ENCODE measurements at places on chromosomes 1 and 21.

- DNase-seq = peak; percentile 37
Observed at GRCh38 chr1:22143065-22144033, at the start of gene WNT4. Gene WNT4 (minus strand): TSS chr1:22143097. CDS start chr1:22142922, 175 bp downstream.

DNA sequence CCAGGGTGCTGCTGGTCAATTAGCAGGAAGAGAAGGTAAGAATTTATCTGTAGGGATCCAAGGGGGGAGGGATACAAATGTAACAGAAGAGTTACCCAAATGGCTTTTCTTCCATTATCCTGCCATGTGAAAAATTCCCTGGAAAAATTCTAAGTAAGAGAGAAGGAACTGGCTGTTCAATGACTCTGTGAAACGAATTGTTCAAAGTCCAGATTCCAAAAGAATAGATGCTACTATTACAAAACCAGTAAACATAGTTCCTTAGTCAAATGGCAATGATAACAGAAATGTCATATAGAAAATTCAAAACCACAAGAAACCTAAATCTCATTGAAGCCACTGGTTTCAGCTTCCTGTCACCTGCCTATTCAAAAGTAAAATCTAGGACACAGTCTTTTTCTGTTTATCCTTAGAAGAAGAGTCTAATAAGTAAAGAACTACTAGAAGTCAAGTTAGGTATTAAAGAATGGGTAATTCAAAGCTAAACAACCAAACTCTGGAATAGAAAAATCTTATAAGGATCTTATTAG lies 102.6 kb downstream of the ZNF644 start:
- no peak for DNase-seq

- DNase-seq = peak; percentile 54
Observed at GRCh38 chr1:28582248-28582615, 9.8 kb upstream of the RAB42 start.

DNA sequence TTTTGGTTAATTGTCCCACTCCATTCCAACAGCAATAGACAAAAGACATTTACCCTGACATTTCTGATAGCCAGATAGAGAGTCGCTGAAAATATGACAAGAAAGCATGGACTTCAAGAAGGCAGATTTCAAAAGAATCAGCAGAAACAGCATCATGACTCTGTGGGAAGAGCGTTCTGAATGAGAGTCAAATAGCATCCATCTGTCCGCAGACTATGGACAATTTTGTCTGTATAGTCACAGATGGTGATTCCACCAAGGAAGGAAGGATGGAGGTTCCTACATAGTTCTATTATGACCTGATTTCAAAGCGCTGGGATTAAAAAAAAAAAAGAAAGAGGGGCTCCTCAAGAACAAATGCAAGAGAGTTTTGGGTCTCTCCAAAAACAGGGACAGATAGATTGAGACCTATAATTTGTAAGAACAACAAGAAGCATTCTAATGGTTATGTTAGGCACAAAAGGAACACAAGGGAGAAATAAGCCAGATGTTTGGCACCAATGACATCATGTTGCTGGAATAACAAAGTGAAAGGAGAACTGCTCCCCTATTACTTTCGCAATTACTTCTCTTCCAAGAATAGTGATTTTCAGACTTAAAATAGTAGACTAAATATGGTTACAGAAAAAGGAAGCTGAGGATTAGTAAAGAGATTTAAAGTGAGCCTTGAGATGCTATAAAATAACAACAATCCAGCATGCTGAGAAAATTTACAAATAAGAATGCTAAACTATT lies 28.5 kb downstream of the NIBAN1 start:
- DNase-seq = no peak

DNA sequence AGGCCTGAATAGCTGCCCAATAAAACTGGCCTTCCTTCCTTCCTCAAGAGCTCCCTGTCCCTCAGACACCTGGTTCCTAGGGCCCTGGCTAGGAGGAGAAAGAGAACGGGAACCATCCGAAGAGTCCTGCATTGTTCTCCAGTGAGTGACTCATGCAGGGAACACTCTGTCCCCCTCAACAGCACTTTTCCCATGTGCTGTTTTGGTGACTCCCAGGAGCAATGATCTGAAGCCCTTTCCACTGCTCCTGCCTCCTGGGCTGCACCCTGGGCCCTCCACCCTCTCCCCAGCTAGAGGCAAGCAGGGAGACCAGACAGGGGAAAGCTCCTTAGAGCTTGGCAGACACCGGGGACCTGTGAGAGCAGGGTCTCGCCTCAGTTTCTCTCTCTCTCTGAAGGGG lies 18.9 kb downstream of the TNNT2 start:
- DNase-seq = peak; percentile 24

GRCh38 chr1:218400624-218401023 lies 55.5 kb downstream of the TGFB2 start:
- DNase-seq = no peak

DNA sequence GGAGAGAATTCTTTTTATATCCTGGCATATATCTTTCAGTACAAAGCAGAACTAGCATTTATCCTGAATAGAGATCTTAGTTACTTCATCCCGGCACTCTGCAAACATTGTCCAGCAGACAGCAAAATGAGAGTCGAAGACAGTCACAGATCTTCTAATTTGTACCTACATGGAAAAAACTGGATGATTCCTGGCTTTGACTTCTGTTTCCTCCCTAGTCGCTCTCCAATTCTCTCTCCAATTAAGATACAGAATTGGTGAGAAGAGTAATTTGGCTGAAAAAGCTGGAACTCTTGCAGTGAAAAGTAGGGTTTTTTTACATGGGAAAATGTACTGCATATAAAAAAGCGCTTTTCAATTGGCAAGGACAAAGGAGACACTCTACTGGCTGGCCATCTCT lies 151.1 kb upstream of the C8B start:
- no peak for DNase-seq

- DNase-seq = no peak
Observed at GRCh38 chr1:205980237-205980870, 22.8 kb downstream of the RAB7B start.

DNA sequence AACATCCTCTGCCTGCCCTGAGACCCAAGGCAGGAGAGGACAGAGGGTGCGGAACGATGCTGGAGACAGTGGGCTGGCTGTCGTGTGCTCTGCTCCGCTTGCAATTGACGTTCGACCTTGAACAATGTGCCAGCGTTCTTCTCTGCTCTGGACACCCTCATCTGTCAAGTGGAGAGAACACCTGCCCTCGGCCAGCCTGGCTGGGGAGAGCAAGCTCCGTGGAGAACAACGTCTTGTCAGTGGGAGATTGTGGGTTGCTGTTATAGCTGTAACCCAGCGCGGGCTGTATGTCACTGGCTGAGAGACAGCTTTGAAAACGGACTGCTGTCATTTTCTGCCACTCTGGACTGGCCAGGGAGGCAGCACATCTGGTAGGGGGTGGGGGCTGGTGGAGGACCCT lies 14.7 kb downstream of the KIAA1614 start:
- no peak for DNase-seq

DNA sequence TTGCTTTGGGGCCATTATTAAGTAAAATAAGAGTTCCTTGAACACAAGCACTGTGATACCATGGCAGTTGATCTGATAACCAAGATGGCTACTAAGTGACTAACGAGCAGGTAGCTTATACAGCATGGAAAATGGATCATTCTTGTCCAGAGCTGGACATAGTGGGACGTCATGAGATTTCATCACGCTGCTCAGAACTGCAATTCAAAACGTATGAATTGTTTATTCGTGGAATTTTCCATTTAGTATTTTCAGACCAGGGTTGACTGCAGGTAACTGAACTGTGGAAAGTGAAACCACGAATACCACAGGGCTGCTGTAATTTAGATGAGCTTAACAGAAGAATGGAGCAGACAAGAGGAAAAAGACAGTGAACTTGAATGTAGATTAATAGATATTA lies 38.9 kb downstream of the CCDC18 start:
- DNase-seq = no peak

- no peak for DNase-seq
Observed at GRCh38 chr1:228081578-228082213, 812 bp upstream of the ARF1 start.

DNA sequence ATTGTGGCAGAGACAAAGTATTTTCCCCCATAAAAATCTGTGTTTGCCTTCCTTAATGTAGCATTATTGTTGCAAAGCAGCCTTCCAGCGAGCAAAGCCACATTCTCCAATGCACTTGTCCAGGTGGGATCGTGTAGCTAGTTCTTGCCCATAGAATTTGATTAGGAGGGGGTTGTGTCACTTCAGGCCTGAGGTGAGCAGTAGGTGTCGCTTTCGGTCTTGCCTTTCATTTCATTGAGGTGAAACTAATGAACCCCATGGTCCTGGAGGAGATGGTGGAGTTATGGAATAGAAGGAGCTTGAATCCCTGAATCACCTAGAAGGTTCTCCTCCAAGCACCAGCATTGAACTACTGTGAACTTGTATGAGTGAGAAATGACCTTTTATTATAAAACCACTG lies 318.9 kb upstream of the PBX1 start:
- DNase-seq = no peak

GRCh38 chr21:43300496-43301408 lies 126.2 kb downstream of the SIK1 start:
- DNase-seq = no peak

GRCh38 chr1:203188686-203189232 lies 2.3 kb upstream of the CHI3L1 start:
- DNase-seq = no peak

DNA sequence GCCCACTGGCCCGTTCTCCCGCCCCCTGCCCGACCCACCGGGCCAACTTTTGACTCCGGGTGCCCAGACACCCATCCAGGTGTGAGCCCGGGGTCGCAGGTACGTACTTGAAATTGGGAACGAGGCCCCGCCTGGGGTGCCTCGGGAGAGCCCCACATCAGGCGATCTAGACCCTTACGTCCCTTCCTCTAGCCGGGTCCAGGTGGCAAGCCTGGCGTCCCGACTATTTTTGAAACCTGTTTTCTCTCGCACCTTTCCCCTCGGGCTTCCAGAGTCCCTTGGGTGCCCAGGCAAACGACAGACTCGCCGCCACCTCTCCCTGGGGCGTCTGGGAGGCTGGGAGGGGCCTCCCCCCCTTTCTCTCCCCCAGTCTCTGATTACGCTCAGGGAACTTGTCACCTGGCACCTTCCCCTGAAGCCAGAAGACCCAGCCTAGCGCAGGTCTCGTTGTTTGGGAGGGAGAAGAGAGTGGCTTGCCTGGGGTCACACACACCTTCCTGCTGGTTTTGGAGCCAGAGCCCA lies 898 bp downstream of the LDLRAP1 start:
- no peak for DNase-seq

- no peak for DNase-seq
Observed at GRCh38 chr1:2192031-2192995, 2.3 kb downstream of the FAAP20 start.

DNA sequence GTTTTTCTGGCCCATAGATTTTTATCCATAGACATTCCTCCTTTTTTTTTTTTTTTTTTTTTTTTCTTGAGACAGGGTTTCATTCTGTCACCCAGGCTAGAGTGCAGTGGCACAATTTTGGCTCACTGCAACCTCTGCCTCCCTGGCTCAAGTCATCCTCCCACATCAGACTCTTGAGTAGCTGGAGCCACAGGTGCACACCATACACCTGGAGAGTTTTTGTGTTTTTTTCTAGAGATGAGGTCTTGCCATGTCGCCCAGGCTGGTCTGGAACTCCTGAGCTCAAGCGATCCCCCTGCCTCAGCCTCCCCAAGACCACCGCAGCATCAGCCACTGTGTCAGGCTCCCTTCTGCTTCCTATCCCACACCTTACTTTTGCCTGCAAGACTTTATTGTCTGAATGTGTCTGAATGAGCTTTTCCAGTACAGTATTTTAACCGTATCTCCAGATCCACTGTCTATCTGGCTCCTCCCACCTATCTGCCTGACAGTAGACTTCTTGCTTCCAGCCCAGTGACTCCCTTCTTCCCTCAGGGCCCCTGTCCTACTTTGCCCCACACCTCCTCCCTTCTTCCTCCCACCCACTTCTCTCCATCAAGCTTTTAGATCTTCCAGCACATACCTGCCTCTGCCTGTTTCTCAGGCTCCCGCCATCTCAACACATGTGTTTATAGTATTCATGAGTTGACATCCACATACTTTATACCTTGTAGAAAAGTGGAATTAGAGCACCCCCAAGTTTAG lies 6.1 kb downstream of the C1orf21 start:
- DNase-seq = no peak

DNA sequence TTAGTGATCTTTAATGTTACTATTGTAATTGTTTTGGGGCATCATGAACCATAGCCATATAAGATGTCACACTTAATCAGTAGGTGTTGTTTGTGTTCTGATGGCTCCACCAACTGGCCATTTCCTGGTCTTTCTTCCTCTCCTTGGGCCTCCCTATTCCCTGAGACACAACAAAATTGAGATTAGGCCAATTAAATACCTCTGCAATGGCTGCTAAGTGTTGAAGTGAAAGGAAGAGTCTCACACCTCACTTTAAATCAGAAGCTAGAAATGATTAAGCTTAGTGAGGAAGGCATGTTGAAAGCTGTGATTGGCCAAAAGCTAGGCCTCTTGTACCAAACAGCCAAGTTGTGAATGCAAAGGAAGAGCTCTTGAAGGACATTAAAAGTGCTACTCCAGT lies 30.7 kb downstream of the PPP2R5A start:
- peak; percentile 48 for DNase-seq

- DNase-seq = no peak
Observed at GRCh38 chr21:41119901-41120300, 48.1 kb upstream of the BACE2 start.

DNA sequence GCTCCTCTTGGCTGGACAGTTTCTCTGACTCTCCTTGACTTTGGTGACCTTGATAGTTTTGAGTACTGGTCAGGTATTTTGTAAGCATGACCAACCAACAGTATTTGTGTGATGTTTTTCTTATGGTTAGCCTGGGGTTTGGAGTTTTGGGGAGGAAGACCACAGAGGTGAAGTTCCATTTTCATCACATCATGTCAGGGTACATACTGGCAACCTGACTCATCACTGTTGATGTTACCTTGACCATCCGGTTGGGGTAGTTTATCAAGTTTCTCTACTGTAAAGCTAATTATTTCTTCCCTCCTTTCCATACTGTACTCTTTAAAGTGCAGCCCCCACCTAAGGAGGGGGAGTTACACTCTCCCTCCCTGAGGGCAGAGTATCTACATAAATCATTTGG lies 13.4 kb downstream of the OSCP1 start:
- peak; percentile 71 for DNase-seq

GRCh38 chr1:110545492-110545891 lies 26.5 kb upstream of the KCNA10 start:
- DNase-seq = no peak

DNA sequence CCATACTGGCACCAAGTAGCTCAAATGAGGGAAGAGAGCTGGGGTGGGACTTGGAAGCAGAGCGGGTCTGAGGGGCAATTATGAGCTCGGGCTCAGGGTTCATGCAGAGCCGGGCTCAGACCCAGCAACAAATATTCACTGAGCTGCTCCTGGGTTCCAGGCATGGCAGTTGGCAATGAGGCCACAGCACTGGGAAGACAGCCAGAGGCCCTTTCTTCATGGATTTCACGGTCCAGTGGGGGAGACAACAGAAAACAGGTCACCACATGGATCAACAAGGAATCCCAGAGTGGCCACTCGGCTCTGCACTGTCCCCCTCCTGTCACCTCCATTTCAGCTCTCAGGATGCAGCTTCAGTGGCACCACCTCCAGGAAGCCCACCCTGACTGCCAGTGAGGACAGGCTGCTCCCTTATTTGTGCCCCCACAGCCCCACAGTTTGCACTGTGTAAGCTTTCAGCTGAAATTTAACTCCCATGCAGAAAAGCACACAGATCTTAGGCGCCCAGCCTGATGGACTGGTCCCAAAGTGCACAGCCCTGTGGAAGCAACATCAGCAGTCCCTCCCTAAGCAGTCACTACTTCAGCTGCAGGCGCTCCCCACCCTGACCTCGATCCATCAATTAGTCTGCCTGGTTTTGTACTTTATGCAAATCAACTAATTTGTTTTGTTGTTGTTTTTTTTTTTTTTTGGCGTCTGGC lies 22.4 kb downstream of the ARHGEF19 start:
- DNase-seq = no peak

- DNase-seq = no peak
Observed at GRCh38 chr1:112461200-112461871, 47.4 kb upstream of the WNT2B start.

Data from ELR (cell line).